Ovary (tissue), 10 donors: ENCODE measurements at places on chromosomes 11 and 22. TPM values are rescaled to one million over a fixed set of nuclear protein-coding genes. Genes with fewer than 3 reads are reported as not detected.

DNA sequence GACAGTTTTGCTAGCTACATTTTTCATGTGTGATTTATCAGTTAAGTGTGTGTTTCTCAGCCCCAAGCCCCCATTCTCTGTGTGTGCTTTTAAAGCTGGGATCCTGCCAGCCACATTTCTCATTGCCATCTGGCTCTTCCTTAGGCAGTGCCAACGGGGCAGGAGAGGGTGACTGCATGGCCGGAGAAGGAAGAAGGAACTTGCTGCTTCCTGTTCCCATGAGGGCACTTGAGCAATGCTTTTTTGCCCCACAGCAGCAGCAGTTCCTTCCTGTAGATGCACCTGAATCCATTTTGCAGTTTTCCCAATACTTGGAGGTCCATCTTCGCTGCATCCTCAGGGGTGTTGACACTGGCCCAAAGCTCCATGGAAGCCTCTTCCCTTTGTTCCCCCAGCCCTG lies 37.5 kb downstream of the TNRC6B start:
- no peak for DNase-seq

DNA sequence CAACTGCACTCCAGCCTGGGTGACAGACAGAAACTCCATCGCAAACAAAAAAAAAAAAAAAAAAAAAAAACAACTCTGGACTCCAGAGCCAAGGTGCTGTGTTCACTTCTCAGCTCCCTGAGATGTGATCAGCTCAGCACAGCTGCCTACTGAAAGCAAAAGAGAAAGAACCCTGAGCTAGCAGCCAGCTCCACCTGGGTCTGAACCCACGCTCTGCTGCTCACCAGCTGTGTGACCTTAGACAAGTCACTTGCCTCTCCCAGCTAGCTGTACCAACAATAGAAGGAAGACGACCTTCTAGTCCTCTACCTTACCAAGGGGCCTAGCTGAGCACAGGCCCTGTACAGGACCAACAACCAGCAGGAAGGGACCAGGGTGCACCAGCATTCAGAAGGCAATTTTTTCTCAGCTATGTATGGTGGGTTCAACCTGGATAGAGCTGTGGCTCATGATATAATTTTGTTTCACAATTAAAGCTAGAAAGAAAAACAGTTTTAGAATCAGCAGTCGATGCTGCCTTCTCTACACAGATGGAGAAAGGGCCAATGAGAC lies 3.8 kb downstream of the DGCR2 start:
- no peak for DNase-seq

- DNase-seq: no peak
These were observed 15.7 kb downstream of the TSPO start for GRCh38 chr22:43167001-43167589.

- no peak for DNase-seq
These were observed 7.7 kb downstream of the LHFPL7 start for GRCh38 chr22:24938741-24939341.

GRCh38 chr11:130272336-130272735 lies 42.4 kb downstream of the ZBTB44 start:
- DNase-seq: no peak

- DNase-seq: no peak
These were observed 360.5 kb upstream of the API5 start for GRCh38 chr11:42951266-42951665.

DNA sequence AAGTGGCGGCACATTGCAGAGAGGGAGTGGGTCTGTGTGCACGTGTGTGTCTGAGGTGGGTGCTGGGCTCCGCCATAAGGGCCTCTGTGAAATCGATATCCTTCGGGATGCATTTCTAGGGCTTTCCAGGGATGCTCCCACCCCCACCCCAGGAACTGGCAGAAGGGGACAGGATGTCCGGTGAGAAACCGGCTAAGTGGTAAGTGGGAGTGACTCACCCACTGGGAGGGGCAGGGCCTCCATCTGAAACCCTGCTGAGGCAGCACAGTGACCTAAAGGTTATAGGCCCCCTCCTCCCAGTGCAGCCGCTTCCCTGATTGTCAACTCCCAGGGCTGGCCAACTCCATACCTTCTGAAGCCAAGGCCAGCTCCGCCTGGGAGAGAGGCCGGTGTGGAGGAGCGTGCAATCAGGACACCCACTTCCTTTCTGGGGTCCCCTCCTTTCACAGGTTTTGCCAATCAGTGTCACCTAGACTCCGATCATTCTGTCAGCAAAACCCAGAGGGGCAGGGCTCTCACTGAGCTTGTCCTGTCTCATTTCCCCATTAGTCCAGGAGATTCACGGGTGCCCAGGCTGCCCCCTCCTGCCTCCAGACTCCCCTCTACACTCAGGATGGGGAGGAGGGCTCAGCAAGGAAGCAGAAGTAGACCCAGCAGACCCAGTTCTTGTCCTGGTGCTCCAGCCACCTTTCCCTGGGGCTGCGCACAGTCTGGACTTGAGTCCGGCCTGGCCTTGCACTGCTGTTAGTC lies 44.5 kb downstream of the NECTIN1 start:
- no peak for DNase-seq

DNA sequence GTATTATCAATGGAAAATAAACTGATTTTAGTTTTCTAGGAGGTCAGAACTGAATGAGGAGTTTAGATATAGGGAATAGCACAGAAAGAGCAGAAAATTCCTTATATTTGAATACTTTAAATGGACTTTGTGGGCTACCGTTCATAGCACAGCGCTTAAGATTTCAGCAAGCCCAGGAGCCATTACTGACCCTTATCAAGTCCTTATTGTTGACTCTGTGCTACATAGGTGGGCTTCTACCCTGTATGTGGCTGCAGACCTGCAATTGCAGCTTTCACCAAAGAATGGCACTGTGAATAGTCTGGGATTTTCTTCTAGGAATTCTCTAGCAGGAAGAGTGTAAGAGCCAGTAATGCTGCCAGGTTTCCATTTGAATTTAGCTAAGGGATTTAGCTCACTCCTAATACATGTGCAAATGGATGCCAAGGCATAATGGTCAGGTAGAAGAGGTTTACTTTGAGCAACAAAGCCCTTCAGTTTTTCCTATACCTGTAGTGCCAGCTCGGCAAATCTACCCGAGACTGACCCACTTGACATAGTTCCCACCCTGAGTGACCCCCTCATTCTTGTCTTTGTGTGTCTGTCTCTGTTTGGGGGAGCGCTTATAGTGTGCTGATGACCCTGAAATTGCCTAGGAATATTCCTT lies 42.5 kb upstream of the DLAT start:
- no peak for DNase-seq

GRCh38 chr22:28029956-28030355 lies 110.9 kb upstream of the PITPNB start:
- no peak for DNase-seq

GRCh38 chr22:19700790-19701419 lies 13.4 kb upstream of the SEPTIN5 start:
- no peak for DNase-seq

GRCh38 chr11:122209619-122210366 lies 93.8 kb upstream of the BLID start:
- peak; percentile 88 for DNase-seq

DNA sequence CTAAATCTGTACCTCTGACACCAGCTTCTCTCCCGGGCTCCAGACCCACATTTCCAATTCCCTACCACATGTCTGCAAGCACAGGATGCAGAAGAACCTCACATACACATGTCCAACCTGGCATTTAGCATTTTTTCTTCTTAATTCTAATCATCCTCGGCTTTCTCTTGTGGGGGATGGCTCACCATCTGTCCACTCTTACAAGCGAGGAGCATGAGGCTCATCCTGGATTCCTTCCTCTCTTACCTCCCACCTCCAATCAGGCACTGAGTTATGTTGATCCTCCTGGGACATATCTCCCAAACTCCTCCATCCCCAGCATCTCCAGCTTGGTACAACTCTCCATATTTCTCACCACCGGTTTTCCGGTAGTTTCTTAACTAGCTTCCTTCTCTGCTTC lies 149.8 kb upstream of the LARGE1 start:
- no peak for DNase-seq

- no peak for DNase-seq
These were observed 14.3 kb downstream of the TRIM22 start for GRCh38 chr11:5703741-5704536.

DNA sequence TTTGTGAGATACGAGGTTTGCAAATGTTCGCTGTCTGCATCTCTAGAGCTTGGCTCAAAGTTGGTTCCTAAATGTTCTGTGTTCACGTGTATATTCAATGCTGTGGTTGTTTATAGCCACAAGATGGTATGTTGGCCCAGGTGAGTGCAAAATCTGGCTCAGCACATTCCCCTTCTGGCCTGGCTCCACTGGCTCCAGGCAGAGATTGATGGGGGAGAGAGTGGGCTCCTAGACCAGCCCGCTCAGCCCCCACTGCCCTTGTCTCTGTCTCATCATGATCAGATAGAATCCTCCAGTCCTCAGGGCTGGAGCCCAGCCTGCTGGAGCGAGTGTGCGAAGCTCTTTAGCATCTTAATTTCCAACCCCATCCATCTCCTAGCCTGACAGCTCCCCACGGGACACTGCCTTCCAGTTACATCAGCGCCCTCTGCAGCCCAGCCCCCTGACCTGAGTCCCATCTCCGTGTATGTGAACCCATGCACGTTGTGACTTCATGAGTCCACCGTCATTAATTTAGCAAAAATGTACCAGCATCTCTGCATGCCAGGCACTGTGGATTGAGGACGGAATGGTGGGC lies 2.0 kb downstream of the P2RX3 start:
- DNase-seq: no peak

DNA sequence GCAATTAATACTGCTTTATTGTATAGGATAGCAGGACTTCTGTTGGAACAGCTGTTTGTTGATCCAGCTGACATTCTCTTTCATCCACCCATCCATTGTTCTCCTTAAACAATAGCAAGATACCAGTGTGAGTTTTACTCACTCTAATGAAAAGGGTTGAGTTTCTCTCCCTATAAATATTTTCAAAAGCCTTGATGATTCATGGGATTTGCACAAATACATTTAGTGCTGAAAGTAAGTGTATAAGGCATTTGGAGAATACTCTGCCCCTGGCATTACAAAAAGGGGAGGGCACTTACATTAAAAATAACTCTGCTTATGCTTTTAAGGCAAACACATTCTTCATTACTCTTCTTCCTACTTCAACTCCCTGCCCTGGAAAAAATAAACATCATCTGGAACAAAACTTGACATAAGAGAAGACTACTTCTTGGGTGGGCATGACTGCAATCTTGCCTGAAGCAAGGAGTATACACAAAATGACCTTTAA lies 634.9 kb downstream of the METTL15 start:
- no peak for DNase-seq

DNA sequence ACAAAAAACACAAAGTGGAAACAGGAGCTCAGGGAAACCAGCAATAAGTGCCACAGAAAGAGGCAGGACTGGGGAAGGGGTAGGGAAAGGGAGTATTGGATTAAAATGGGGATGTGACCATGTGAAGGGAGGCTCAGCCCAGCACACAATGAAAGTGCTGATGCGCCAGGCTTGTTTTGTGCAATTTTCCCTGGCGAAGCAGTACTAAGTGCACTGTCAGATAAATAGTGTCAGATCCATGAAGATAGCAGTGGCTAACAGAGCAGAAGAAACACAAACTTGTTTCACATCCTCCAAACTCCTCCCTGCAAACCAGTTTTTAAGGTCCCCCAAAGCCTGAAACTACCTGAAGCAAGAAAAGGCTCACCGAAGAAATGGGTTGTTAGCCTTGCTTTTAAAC lies 50.7 kb upstream of the RAPSN start:
- DNase-seq: no peak

GRCh38 chr11:120842195-120842594 lies 181.7 kb upstream of the TBCEL start:
- no peak for DNase-seq

DNA sequence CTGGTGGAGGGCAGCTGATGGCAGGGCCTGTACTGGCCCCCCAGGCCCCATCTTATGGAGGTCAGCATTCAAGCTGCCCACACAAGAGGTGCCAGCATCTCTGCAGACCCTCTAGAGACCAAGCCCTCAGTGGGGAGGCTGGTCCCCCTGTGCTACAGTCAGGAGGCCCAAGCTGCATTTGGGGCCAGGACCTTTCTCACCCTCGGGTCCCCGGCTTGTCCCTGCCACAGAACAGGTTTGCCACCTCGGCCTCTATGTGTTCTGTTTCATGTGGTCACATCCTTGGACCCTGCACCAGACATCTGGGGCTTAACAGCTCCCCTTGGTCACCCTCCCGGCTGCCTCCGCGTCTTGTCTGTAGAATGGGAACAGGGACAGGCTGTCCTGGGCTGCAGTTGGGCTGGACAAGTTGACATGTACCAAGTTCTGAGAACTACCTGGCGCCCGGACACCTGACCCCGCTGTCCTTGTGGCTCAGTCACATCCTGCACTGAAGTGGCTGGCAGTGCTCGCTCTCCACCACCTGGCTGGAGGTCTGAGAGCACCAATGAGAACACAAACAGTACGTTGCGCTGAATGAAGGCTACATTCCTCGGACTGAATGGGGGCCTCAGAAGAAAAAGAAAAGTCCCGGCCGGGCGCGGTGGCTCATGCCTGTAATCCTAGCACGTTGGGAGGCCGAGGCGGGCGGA lies 2.7 kb upstream of the PLXNB2 start:
- peak; percentile 36 for DNase-seq

- DNase-seq: no peak
These were observed 150.8 kb upstream of the TIMP3 start for GRCh38 chr22:32650553-32651345.

GRCh38 chr22:39917197-39917643 lies 16.3 kb downstream of the GRAP2 start:
- no peak for DNase-seq

DNA sequence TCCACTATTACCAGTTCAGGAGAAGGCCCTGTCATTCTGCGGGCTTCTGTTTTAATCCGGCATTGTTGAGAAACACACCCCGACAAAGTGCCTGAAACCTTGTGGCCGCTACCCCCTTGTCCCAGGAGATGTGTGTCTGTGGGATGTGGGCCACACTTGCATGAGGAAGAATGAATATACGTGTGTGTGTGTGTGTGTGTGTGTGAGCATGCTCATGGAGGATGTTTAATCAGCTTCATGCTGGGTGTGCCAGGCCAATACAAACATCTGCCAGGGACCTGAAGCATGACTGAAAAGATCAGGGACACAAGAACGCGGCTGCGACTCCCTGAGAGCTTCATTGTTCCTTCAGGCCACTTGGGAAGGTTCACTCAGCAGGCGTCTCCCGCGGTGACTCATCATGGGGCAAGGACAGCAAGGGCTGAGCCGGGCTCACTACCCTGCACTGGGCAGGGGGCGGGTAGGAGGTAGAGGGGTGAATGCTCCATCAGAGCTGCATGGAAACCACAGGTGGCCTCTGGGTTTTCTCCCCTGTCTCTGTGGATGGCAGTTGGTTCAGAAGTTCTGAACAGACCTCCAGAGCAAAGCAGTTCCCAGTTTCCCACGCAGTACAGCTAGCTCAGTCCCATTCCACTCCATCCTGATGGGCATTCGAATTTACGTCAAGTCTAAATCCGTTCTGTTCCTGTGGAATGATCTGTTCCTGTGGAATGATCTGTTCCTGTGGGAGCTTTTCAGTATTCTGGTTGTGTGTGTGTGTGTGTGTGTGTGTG lies 7.0 kb upstream of the MALAT1 start:
- DNase-seq: peak; percentile 79

Gene LRRC4C
- total RNA-seq: 0.30 TPM

Gene GNAZ
- 40.8 TPM for total RNA-seq

Gene SOX10
- not detected for total RNA-seq

Gene ME3
- total RNA-seq: 39.1 TPM

Gene OR10A2
- total RNA-seq: not detected

Gene MYOD1
- total RNA-seq: not detected

Gene C1QTNF6
- 4.8 TPM for total RNA-seq

Gene VPS51
- total RNA-seq: 539 TPM

Gene KRTAP5-2
- total RNA-seq: not detected

Gene MUC15
- 0.56 TPM for total RNA-seq

Gene SYT7
- 4.6 TPM for total RNA-seq

Gene GP1BB
- 9.3 TPM for total RNA-seq

Gene ARHGAP20
- 3.1 TPM for total RNA-seq

Gene OR4D11
- total RNA-seq: not detected
